Activated CD8-positive, alpha-beta memory T cell treated with anti-CD3 and anti-CD28 coated beads, Interleukin-2, amount 10 ng/mL, durations not matched to agents 7 days and 5 days (primary cell): ENCODE measurements at places on chromosomes 6 and 20.

DNA sequence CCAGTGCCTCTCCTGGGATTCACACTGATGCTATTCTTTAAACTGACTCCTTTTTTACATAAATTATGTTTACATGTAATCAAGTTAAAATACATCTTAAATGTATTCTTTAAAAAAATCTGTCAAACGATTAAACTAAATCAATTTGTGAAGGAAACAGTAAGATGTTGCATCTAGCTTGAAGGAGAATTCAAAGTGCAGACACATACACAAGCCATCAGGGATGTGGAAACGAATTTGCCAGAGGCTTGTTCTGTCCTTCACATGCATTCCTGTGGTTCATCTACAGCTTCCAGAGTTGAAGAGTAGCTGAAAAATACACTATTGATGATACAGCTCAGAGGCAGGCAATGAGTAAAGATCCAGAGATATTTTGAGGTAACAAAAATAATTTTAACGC lies 7.3 kb upstream of the BPIFB3 start:
- no peak for DNase-seq

DNA sequence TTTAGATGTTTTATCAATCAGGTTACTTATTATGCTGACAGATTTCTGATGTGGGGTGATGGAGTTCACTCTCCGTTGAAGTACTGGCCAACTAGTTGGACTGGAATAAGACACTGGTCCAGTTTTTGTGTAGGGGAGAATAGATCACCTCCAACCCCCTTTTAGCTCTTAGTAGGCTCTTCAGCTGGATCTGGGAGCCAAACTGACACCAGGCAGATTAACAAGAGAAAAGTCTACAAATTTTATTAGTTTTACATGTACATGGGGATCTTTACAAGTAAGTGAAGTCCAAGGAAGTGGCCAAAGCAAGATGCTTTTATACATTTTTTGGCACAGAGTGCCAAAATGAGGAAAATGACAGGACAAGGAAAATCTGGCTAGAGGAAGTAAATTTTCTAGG lies 107.1 kb downstream of the UBE3D start:
- DNase-seq = no peak

- peak; percentile 34 for DNase-seq
Measured at GRCh38 chr6:170091639-170092579, 199.0 kb downstream of the DLL1 start.

DNA sequence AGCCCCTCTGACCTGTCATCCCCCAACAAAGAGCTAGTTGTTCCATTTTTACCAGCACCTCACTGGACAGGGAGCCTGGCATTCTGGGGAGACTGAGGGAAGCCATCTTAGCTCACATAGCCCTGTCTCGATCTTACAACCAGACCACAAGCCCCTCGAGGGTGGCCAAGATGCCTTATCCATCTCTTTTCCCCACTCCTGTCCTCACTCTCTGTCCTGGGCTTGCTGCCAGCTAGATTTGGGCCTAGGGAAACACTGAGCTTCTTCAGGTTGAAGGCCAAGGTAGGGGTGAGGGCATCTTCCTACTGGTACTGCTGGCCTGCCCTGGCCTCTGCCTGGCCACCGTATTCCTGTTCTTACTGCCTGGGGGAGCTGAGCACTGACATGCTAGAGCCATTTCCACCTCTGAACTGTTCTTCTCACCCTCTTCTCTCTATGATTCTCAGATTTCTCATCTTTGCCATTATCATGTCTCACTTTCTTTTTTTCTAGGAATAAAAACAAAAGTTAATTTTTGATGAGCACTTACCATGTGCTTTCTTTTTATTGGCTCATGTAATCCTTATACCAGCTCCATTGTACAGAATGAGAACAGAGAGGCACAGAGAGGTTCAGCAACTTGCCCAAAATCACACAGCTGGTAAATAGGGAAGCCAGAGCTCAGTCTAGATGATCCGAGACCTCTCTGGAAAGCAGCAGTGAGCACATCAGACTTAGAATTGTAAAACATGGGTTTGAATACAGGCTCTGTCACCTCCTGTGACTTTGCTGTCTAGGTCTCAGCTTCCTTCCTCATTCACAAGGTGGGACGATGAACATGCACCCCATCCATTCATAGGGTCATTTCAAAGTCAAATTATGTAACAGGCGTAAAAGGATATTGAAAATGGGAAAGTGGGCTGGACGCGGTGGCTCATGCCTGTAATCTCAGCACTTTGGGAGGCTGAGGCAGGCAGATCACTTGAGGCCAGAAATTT lies 28.7 kb downstream of the FGD2 start:
- DNase-seq = no peak
